HS-27A (cell line): ENCODE measurements at places on chromosomes 4 and X.

DNA sequence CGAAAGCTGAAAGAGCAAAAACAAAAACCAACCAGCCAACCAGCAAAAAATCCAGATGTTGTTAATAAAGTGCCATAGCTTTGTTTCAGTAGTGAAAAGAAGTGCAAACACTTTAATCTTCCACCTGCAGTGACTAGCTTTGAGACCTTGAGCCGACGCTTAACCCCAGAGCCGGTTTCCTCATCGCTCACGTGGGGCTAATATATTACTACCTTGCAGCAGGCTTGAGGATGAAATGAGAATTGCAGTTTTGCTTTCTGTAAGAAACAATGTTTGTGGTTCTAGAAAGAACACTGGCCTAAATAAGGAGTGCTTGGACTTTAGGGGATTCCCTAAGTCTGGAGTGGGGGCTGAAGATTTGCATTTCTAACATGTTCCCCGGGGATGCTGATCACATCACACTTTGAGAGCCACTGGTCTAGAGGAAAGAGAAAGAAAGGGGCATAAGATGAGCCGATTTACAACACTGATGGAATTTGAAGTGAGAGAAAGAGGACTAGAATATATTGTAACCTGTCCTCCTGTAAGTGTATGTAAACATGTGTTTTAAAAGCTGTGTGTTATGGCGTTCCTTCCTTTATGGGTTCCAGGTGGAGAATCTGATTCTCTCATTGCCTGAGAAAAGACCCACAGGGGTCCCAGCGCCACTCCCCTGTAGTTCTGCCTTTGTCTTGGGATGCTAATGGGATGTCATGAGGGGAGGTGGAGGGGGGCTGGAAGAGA is 1.4 kb downstream of the FGF2 start:
- no peak for DNase-seq

GRCh38 chr4:128060121-128060698 is 902 bp upstream of the LARP1B start:
- no peak for DNase-seq

DNA sequence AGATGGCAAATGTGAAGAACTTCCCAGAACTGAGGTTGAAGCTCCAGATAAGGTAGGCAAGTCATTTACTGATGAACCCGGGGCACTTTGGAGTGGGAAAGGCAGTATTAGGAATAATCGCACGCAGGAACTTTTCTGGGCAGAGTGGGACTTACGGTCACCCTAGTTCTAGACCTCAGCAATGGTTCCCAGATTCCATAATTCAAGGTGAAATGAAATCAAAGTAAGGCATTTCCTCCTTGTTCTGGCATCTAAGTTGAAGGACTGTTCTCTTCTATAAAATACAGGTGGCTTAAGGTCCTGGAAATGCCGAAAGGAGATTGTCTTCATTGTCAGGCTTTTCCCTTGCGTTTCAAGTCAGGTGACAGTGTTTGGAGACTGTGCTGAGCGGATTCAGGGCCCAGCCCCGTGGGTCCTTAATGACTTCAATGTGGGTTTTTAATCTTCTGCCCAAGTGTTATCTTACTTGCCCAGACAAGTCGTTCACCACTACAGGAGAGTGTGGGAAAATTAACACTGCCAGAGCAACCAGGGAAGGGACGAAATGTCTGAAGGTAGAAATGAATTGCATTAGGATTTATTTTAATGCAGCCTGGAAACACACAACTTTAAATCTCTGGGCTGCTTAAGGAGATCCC is 52.1 kb upstream of the STOX2 start:
- no peak for DNase-seq

DNA sequence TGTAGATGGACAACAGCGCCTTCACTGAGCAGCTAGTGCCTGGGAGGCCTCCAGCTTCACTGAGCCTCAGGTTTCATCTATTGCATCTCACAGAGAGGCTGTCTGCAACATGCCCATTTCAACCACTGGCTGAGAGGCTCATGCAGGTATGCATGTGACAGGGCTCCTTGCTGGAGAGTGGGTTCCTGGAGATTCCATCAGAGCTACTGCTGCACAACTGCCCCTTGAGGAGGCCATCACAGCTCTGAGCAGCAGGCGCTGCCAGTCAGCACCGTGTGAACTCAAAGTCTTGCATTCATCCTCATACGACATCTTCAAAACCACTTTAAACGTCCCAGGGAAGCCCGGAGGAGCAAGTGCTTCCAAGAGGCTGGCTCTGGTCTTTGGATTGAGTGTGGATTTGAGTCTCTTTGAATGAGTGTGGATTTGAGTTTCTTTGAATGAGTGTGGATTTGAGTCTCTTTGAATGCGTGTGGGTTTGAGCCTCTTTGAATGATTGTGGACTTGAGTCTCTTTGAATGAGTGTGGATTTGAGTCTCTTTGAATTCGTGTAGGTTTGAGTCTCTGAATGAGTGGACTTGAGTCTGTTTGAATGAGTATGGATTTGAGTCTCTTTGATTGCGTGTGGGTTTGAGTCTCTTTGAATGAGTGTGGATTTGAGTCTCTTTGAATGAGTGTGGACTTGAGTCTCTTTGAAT is 8.7 kb downstream of the P2RY8 start:
- no peak for DNase-seq

DNA sequence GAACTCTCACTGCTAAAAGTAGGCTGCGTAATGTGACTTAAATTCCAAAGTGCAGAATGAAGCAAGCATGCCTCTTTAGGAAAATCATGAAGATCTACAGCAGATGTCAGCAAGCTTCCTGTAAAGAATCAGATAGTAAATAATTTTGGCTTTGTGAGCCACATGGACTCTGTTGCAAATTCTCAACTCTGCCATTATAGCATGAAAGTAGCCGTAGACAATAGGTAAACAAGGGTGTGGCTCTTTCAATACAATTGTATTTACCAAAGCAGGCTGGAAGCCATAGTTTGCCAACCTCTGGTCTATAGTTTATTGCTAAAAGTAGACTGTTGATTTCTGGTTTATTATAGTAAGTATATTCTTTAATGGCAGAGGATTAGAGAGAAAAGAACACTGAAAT is 80.3 kb upstream of the FAM9B start:
- no peak for DNase-seq

DNA sequence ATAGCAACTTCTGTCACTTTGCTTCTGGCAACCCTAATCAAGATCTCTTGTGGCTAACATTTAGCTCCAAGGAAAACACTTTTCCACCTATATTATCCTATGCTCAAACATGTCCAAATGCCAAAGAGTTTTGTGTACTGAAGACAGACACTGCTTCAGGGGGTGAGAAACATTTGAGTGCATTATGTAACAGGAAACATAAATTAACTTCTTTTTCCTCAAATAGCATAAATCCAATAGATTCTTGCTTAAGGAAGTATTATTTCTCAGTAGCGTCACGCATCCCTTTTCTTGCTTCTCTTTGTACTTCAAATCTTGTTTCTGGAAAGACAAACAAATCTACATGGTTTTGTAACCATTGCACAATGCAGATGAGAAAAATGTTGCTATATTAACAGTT is 839.1 kb downstream of the GLUD2 start:
- DNase-seq = no peak

- DNase-seq = no peak
Observed at GRCh38 chr4:8904041-8904501, 32.4 kb upstream of the HMX1 start.

DNA sequence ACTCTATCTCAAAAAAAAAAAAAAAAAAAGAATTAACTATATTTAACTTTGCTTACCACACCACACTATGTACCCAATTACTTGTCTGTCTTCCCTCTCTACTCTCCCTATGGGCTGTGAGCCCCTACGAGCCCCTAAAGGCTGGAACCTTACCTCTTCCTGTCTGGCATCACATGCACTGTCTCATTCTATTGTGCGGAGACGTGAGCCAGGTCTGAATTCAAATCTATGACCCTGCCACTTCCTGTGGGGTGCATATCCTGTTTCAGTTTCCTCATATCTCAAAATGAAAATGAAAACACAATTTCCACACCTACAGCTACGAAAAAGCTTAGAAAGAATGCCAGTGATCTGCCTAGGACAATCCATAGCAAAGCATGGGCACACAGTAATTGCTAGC is 42.9 kb upstream of the HS3ST1 start:
- no peak for DNase-seq

DNA sequence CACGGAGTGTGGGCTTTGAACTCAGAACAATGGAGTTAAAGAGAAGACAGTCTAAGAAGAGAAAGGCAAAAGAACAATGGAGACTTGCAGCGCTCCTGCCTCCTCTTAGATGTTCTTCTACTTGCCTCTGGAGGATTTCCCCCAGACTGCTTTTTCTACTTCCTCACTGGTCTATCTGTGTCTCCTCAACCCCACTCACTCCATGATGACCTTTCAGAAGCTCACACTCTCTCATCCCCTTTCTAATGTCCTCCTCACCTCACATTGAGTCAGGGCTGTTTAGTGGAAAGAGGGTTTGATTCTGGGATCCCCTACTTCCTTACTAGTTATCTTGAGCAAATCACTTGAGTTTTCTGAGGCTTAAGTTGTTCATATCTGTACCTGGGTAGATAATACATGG is 12.2 kb upstream of the HERC6 start:
- DNase-seq = no peak

GRCh38 chr4:57763070-57763469 is 652.9 kb upstream of the IGFBP7 start:
- no peak for DNase-seq

DNA sequence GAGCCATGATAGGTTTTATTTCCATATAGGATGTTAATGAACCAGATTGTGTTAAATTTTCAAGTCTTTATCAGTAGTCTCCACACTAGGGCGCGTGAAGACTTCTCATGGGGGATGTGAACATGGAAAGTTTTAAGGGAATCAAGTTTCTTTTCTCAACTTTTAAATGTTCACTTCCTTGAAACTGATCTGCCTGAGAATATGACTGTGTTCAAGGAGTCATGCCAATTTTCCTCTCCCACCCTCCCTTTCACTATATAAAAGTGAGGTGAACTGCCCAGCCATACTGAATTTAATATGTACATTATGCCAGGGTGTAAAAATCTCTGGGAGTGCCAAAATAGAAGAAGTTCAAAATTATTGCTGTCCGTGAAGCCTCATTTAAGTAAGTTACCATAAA is 30.4 kb upstream of the HPGDS start:
- DNase-seq = no peak

DNA sequence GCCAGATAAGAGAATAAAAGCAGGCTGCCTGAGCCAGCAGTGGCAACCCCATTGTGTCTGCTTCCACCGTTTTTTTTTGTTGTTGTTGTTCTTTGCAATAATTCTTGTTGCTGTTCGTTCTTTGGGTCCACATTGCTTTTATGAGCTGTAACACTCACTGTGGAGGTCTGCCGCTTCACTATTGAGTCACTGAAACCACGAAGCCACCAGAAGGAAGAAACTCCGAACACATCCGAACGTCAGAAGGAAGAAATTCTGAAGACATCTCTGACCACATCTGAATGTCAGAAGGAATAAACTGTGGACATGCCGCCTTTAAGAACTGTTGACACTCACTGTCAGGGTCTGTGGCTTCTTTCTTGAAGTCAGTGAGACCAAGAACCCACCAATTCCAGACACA is 110.5 kb downstream of the PCDH18 start:
- no peak for DNase-seq

- DNase-seq = no peak
Observed at GRCh38 chr4:100632163-100632562, 114.3 kb upstream of the EMCN start.

DNA sequence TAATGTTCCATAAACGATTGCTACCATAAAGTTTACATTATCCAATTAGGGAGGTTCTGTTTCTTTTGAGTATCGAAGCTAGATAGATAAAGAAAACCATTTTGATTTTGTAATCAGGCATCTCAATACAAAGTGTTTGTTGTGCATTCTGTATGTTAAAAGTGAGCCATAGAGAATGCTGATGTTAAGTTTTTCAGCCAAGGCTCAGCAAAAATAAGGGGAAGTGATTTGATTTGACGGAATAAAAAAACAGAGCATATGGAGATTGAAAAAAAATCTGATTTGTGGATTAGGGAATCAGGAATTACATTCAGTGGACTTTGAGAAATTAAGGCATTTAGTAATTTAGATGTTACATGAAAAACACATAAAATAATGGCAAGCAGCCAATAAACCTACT is 314.8 kb downstream of the PPP3CA start:
- DNase-seq = no peak

DNA sequence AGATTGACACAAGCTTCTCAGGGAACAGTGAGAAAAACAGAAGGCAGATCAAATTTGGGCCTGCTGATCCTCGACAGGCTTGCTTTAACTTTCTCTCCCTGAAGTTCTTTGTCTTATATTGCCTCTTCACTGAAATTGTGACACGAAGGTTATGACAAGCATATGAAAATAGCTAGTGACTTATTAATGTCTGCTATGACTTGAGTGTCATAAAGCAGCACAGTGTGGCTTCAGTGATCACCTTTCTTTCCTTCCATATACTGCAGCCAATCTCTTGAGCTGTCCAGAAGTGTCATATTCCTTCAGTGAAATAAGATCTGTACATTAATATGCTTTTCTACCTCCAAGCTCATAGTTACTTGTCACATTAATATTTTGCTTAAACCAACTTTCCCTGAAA is 870.2 kb downstream of the C4orf33 start:
- DNase-seq = no peak
